ENCODE measurements at places on chromosomes 4 and X. TPM values are rescaled to one million over a fixed set of nuclear protein-coding genes. Genes with fewer than 3 reads are reported as not detected.

PDCL2 gene
- polyA plus RNA-seq = not detected

GRCh38 chr4:119592830-119593229 lies 35.8 kb downstream of the PDE5A start:
- DNase-seq = no peak

DNA sequence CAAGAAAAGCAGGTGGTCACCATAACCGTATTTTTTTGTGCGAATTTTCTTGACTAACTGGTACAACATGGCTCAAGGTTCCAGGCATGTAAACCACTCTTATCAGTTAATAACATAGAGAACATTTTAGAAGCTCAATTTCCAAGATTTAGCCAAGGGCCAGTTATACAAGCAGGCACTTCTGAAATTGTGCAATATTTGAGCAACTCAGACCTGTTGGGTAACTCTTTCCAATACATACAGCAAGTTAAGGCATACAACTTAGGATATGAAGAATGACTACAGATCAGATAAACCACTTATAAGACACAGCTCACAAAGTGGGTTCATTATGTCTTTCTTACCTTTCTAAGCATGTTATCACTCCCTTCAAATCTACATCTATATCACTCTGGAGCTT lies 43.9 kb downstream of the ZNF280C start:
- DNase-seq = no peak

DNA sequence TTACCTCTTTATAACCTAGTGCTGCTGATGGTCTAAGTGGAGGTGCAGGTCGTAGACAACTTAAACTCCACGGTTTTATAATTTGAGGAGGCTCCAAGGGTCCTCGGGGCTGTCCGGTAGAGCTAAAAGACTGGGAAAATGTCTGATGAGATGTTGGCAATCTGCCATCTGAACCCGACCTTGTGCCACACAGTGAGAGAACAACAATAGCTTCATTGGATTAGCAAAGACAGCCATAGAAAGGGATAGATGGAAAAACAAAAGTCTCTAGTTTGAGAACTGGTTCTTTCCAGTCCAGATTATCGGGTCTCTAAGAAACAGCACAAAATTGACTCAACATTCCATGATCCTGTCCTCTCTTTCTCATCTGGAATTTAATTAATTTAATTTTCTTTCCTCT lies 31.6 kb downstream of the CD40LG start:
- no peak for DNase-seq
